Dermis blood vessel endothelial cell (primary cell): ENCODE measurements at places on chromosomes 1 and 21.

- no peak for DNase-seq
These were observed 62.6 kb downstream of the MIS18A start for GRCh38 chr21:32216293-32216692.

DNA sequence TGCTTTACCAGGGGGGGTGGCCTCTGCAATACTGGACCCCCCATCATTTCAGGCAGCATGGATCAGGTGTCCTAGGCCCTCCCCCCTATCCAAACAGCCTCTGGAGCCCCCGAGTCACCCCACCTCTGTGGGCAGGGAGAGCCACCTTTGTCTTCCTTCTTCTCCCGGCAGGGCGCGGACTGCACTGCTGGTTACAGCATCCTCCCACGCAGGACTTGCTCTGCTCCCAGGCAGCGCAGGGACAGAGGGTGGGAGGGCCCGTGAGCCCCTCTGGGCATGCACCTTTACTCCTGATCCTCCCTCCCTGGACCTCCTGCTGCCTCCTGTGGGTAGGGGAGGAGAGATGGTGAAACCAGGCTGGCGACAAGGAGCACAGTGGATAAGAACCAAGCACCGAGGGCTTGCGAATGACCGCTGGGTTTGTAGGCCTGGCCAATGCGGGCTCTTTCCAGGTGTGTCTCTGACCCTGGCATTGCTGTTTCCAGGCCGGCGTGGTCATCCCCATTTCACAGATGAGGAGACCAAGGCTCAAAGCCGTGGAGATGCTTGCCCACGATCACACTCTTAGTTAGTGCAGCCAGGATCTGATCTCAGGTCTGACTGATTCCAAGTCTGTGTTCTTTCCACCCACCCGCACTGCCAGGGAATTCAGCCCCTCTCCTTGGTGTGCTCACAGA lies 73.6 kb upstream of the TARDBP start:
- no peak for DNase-seq

DNA sequence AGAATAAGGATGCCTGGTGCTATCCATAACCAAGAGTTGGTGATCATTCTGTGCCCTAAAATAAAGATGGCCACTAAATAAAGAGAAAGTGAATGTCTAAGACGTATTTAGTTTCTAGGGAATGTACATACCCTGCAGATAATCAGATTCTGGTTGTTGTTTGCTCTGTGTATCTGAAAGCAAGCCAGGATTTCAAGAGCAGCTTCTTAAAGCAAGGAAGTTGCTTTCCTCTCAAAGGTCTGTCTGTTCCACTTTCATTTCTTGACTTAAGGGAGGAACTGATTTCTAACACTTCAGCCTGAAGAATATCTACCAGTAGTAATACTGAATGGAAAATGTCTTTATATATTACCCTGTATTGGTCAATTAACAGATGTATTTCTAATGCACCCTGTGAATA lies 88.8 kb downstream of the KIF1B start:
- DNase-seq, result no peak

- no peak for DNase-seq
These were observed 23.3 kb upstream of the ACBD6 start for GRCh38 chr1:180525715-180526039.

DNA sequence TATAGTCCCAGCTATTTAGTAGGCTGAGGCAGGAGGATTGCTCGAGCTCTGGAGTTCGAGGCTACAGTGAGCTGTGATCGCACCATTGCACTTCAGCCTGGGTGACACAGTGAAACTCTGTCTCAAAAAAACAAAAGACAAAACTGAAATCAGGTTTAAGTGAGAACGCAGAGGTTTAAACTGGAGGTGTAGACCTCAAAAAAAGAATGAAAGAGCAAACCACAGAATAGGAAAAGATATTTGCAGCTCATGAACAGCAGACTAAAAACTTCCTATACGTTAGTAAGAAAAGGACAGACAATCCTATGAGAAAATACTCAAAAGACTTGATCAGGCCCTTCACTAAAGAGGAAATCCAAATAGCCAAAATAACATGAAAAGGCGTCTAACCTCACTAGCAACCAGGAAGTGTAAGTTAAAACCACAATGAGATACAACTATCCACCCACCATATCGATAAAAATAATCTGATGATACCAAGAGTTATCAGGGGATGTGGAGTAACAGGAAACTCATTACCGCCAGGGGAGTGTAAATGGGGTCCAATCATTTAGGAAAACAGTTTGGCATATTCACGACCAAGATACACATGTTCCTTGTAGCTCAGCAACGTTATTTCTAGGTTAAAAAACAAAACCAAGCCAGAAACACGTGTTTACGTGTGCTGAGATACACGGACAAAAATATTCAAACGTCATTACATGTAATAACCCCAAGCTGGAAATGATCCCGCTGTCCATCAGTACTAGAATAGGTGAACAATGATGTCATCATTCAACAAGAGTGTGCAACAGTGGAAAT lies 9.8 kb downstream of the TNFRSF9 start:
- no peak for DNase-seq

DNA sequence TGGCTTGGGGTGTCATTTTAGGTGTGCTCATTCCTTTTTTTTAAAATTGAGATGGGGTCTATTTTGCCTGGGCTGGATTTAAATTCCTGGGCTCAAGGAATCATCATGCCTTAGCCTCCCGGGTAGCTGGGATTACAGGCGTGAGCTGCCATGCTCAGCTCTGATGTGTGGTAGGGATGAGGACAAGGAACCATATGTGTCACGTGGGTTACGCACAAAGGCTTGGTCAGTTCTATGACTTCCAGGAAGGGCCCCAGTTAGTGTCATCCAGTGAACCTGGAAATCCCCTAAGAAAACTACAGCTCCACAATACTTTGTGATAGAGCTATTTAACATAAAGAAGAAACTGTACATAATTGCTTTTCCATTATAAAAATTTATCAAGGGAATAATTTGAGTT lies 6.7 kb upstream of the METTL25B start:
- DNase-seq, result no peak

- DNase-seq, result no peak
These were observed 81.1 kb downstream of the ITPKB start for GRCh38 chr1:226657895-226658545.

GRCh38 chr1:226804907-226805759 lies 65.3 kb upstream of the PSEN2 start:
- no peak for DNase-seq

DNA sequence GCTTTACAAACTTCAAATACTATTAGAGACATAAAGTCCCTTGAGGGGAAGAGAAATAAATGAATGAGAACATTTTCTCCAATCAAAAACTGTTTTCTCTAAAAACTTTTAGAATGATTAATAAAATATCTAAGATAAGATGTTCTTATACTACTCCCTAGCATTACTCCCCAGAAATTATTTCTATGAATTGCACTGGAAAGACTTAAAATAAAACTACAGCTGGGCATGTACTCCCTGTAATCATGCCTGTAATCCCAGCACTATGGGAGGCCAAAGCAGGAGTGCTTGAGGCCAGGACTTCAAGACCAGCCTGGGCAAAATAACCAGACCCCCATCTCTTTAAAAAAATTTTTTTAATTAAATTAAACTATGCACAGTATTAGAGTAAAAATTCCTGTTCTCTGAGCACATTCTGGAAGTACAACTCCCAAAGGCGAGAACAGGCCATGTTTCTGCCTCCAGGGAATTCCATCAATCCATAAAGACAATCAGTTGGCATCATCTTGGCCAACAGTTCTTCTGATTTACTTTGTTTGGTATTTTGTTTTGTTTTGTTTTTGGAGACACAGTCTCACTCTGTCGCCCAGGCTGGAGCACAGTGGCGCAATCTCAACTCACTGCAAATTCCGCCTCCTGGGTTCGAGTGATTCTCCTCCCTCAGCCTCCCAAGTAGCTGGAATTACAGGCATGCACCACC lies 77.9 kb downstream of the TGFBR3 start:
- DNase-seq, result no peak

DNA sequence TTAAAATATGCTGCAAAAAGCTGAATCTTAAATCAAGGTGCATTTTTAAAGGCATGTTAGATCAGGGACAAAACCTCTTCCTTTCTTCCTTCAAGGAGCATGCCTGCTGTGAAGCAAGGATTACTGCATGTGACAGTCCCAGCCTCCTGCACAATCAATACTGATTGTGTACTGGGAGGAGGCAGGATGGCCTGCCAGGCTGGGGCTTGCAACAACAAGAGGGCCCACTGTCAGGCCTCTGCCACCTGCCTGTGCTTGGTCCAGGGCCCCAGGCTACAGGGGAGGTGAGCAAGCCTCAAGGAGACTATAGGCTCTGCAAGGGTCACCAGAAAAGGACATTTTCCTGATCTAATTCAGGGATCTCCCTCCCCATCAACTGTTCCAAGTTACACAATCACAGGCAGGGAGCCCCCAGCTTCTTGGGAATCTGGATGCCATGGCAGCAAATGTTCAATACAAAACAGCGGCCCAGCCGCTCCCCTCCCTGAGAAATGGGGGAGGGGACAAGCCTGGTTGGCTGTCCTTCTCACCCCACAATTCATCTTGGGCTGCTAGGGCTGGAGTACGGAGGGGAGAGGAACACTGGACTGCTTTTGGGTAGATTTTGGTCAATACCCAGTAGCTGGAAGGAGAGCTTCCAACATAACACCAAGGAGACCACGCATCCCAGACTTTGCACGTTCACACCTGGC lies 76.7 kb downstream of the SSBP3 start:
- no peak for DNase-seq

GRCh38 chr1:104018922-104019674 lies 269.4 kb downstream of the AMY1C start:
- DNase-seq, result no peak

DNA sequence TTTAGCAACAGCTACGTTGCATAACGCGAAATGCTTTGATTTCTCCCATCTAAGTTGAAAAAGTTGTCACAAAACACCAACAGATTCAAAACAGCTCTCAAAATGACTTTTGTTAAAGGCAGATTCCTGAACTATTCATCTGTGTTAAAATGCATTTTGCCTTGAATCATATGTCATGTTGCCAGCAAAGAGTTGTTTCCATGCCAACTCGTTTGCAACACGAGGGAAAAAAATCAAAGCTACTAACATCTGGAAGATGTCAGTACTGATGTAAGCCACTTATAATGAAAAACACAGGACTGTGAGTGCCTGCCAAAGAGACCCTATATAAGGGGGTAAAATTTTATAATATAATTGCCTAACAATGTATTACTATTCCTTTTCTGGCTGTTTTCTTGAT lies 182.7 kb upstream of the PTBP2 start:
- peak; percentile 16 for DNase-seq

DNA sequence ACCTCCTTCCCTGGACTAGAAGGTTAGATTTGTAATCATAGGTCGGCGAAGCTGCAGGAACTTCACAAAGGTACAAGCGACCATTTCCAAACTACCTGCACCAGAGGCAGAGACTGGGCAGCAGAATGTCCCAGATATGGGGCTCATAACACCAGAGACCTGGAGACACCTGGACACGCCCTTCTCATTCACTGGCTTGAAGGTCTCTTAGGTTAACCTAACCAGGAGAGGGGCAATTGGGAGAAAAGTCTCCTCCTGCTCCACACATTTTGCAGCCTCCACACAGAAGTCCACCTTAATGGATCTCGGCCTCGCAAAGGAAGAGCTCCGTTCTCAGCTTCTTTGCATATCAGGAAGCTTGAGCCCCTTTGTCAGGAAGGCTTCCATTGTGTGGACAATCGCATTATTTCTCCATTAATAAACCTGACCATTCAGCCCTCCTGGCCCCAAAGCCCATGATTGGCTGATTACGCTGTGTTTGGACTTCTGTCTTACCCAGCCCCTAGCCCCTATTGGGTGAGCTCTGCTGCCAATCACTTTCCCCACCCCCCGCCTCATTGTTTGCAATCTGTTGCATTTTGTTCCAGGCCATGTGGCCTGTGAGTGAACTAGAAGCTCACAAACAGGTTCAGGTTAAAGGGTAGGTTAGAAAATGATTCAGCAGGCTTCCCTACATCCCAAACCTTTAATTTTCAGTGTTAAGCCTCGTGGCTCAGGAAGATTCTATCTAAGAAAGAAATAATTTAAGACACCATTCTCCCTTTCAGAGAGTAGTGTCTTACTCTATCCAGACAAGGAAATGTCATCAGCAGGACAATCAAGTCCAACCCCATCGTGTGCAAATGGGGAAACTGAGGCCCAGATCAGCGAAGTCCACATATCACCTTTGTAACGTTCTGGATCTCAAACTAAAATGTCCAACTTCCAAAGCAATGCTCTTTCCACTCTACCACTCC lies 2.8 kb downstream of the MYCL start:
- DNase-seq, result peak; percentile 87

- DNase-seq, result peak; percentile 34
These were observed 6.0 kb downstream of the DYNLT5 start for GRCh38 chr1:66758241-66758755.

- no peak for DNase-seq
These were observed 5.1 kb downstream of the HLX start for GRCh38 chr1:220884109-220884980.

DNA sequence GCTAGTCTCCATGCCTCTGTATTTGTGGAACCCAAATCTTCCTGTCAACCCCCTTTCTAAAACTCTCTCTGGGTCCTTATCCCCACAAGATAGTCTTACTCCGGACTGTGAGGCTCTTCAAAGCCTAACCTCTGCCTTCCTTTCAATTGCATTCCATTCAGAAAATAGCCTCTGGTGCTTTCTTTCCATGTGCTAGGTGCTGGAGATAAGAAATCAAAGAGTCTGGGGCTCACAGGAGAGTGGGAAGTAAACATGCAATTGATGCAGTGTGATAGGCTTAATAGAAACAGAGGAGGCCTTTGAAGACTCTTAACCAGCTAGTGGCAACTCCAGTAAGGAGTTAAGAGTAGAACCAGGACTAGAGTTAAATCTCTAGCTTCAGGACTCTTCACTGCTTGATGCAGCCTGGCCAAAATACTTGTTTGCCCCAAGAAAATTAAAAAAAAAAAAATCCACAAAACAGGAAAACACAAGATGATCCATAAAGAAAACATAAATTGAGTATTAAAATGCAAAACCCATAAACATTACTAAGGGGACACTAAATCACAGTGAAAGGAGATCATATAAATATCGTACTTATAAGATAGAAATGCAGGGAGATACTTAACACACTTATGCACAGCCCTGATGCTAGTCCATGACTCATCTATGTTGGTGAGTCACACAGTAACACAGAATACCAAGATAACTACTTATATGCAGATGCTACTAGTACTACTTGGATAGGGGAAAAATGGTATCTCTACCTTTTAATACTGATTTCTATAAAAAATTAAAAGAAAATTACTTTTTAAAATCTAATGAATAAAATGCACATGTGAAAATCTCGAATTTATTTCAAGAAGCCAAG lies 341.5 kb downstream of the KCNH1 start:
- no peak for DNase-seq

DNA sequence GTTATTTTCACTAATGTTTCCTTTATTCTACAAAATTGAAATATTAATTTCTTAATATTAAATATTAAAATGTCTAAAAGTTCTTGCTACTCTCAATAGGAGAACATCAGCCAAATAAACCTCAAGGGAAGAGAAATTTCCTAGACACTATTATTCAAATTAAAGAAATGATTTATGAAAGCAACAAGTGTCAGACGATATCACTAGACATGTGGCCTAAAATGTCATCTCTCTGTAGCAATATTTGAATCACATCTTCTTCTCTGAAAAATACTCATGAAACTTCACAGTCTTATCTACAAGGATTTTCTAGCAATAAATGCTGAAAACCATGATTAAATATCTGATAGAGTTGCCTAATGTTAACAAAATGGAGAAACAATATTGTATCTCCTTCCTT lies 2.5 kb upstream of the SERBP1 start:
- DNase-seq, result no peak
